Neural progenitor cell (in vitro differentiated cells): ENCODE measurements at places on chromosomes 7 and 10.

DNA sequence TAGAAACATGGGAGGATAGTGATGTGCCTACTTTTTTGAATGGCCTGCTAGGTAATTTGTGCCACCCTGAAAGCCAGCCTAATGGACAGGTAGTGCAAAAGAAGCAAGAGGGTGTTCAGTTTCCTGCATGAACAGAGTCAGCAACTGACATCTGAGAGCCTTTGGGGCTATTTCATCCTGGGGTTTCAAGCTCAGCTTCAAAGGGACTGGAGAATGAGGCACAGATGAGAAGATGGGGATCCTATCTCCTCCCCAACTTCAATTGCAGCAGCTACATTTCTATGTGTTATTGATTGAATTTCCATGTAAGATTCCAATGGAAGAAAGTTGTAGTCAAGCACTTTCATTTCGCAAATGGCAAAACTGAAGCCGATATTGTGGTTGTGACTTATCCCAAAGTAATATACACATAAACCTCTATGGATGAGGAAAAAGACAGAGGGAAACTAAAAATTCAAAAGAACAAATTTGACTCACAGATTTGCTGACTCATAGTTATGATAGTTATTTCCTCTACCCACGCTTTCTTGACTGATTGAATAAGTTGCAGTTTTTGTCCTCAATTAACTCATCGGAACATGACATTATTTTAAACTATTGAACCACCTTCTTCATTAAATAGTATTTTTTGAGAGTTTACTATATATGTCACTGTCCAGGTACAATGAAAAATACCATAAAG, 42.6 kb upstream of the NRP1 start:
- DNase-seq = no peak

- DNase-seq = no peak
These were observed 116.4 kb downstream of the ITGB8 start for GRCh38 chr7:20447021-20447650.

DNA sequence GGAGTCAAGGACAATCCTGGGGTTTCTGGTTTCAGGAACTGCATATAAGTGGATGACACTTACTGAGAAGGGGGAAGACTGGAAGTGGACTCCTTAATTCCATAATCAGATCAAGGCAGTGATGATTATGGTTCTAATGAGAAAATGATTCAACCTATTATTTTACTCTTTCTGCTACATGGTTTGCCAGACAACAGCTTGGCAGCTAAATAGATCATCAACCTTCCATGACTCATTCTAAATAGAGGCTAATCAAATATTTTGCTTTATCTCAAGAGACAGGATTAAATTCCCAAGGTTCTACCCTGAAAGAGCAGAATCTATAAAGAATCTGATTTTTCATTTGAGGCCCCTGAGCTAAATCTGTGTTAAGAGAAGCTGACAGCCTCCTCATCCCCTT, 46.3 kb downstream of the CNNM1 start:
- no peak for DNase-seq

DNA sequence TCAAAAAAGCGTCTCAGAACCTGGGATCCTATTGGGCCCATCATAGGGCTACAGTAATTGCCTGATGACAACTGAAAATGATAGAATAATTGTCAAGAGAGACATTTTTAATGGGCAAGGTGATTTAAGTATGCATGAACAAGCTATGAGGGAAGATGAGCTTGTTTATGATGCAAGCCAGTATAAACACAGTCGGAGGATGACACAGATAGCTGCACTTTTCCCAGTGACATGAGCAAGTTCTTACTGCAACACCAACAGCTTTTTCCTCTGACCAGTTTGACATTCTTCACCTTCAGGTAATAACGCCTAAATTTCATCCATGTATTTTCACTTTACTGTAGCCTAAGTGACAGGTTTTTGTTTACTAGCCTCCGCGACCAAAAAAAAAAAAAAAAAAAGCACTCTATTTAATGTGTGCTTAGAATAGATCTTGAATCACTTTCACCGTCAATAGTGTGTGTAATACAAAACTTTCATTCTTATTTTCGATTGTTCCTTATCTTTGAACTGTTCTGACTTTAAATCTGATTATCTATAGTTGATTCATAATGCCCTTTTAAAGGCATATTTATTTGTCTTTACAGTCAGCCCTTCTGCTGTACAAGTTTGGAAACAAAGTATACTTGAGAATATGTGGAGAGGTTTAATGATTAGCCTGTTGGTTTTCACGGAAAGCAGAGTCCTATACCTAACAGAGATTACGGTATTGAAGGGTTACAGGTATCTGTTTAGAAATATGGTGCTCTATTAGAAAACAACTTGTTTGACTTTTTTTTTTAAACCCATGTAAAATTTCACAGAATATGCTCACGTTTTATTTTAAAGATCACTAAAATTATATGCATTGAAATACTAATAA, 1.7 kb downstream of the FOXP2 start:
- DNase-seq = no peak

DNA sequence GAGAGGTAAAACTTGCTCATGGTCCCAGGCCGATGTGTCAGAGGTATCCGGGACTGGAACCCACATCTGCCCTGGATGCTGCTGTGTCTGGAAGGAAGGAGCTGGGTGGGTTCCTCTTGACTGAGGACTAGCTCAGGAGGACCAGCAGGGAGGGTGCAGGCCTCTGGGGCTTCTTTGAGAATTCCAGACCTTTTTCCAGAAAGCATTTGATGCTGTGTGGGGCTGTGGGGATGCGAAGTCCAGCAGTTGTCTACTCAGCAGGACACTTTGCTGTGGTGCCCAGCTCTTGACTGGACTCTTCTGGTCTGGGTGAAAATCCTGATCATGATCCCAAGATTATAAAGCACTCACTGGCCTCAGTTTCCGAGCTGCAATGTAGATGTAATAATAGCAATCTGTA, 1.7 kb downstream of the RAMP3 start:
- DNase-seq = no peak

- DNase-seq = no peak
These were observed 271.3 kb upstream of the CACNA2D1 start for GRCh38 chr7:82714883-82715282.

GRCh38 chr10:5396556-5397300, 7.9 kb downstream of the TUBAL3 start:
- DNase-seq = no peak

DNA sequence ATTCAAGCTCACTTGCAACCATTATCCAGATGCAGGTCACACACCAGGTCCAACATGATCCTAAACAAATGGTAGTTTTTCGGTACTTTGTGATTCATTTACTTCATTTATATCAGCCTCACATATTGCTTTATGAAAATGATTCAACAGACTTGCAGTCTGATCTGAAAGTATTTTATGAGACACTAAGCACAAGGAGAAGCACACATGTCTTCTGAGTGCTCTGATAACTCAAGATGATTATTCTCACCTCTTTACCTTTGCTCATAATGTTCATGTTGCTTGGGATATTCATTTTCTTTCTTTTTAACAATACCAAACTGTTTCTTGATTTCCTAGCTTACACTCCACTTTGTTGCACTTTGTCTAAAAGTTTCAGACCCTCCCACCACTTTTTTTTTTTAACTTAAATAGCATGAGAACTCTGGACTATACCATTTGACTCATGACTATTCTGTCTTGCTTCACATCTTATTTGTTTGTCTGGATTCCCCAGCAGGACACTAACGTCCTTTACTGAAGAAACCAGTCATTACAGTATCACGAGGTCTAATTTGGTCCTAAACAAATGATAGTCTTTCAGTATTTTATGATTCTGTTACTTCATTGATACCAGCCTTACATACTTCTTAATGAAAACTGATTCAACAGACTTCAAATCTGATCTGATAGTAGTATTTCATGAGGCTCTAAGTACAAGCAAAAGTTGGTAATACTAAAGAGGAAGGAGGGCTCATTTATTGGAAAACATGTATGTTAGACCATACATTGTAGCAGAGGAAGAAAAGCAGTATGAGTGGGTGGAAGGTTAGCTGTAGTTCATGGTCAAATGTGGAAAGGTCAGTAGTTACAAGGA, 171.8 kb upstream of the AHR start:
- no peak for DNase-seq

DNA sequence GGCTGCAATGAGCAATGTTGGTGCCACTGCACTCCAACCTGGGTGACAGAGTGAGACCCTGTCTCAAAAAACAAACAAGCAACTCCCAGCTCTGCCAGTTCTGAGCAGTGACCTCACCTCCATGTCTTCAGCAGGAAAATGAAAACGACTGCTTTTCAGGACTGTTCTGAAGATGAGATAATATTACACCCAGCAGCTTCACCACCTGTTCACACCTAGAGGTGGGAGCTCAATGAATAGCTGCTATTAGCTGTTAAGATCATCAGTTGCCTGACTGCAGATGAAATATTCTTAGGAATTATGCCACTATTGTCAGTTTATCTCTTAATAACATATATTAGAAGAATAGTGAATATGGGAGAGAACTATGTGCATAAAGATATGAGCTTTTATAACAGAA, 48.4 kb upstream of the CYTH3 start:
- no peak for DNase-seq
